ENCODE measurements at places on chromosomes 11 and 22.

- no peak for DNase-seq
Observed at GRCh38 chr11:35337136-35337913, 82.0 kb downstream of the SLC1A2 start.

- no peak for DNase-seq
Observed at GRCh38 chr11:63850920-63851319, 12.0 kb downstream of the MARK2 start.

DNA sequence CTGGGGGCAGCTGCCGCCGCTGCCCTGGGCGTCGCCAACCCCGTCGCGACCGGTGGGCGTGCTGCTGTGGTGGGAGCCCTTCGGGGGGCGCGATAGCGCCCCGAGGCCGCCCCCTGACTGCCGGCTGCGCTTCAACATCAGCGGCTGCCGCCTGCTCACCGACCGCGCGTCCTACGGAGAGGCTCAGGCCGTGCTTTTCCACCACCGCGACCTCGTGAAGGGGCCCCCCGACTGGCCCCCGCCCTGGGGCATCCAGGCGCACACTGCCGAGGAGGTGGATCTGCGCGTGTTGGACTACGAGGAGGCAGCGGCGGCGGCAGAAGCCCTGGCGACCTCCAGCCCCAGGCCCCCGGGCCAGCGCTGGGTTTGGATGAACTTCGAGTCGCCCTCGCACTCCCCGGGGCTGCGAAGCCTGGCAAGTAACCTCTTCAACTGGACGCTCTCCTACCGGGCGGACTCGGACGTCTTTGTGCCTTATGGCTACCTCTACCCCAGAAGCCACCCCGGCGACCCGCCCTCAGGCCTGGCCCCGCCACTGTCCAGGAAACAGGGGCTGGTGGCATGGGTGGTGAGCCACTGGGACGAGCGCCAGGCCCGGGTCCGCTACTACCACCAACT is 1.0 kb downstream of the FUT4 start:
- no peak for DNase-seq

DNA sequence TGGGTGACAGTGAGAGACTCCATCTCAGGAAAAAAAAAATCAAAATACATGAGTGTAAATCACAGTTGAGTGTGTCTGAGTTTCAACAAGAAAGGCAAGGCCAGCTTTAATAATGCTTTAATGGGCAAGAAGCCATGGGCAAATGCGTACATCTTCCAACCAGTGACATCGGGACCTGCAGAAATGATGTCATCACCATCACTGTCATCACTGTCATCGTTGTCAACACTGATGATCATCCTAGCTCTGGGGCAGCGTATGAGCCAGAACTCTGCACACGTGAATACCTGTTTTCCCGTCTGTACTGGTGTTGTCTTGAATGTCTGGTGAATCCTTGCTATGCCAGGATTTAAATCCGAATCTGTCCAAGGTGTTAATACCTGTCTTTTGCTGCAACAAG is 712.5 kb downstream of the BRD1 start:
- no peak for DNase-seq

GRCh38 chr11:88631497-88631896 is 294.0 kb upstream of the CTSC start:
- DNase-seq, result no peak

- no peak for DNase-seq
Observed at GRCh38 chr22:49072996-49073645, 754.6 kb downstream of the BRD1 start.

DNA sequence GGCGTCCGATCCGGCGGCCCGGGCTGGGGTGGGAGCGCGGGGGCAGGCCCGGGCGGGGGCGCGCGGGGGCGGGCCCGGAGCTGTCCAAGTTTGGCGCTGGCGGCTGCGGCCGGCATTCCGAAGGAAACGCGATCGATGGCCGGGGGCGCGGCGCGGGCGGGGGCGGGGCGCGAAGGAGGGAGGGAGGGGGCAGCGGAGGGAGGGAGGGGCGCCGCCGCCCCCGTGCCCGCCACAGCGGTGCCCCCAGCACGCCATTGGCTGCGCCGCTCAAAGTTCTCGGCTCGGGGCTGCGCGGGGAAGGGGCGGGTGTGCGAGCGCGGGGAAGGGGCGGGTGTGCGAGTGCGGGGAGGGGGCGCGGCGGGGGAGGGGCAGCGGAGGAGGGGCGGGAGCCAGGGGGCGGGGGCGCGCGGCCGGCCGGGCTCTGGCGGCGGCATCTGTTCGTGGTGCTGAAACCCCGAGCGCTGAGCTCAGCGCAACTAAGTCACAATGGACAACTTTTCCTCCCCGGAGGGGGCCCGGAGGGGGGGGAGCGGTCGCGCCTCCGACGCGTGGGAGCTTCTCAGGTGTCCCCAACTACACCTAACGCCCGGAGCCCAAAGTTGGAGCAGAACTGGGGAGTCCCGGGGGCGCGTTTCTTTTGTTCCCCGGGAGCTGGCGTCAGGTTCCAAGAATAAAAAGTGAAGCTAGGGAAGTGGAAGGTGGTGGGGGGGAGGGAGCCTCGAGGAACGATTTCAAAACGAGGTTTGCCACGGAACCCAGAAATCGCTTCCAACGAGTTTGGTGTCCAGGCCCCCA is 2.2 kb downstream of the PHF21B start:
- no peak for DNase-seq

DNA sequence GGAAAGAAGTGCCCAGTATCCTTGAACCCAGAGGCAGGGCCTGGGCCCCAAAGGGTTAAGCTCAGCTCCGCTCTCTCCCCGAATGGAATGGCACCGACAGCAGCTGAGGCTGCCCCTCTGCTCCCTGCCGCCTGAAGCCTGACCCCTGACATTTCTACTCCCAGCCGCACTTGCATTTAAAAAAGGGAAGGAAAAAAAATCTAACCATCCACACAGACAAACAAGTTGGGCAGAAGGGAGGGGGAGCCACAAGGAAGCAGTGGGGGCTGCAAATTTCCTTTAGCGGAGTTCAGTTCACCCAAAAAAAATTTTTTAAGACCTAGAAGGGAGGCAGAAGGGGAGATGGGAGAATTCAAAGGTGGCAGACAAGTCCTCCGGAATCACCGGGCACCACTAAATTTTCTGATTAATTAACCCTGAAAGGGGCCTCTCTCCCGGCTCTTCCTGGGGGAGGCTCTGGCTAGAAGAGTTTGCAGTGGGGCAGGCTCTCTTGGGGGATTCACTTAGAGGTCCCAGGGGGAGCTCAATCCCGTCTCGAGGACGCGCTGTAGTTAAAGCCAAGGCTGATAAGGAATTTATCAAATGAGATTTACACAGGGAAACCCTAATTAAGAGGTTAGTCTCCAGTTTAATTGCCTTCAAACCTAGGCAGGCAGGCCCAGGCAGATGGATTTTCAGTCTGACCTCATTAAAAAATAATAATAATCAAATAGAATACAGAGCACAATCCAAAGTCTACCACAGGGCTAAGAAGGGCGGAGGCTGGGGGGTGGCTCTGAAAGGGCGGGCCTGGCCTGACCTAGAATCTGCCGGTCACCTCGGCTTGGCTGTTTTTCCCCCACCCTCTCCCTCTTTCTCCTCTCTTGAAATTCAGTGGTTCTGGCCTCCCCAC is 25.6 kb downstream of the MN1 start:
- no peak for DNase-seq

DNA sequence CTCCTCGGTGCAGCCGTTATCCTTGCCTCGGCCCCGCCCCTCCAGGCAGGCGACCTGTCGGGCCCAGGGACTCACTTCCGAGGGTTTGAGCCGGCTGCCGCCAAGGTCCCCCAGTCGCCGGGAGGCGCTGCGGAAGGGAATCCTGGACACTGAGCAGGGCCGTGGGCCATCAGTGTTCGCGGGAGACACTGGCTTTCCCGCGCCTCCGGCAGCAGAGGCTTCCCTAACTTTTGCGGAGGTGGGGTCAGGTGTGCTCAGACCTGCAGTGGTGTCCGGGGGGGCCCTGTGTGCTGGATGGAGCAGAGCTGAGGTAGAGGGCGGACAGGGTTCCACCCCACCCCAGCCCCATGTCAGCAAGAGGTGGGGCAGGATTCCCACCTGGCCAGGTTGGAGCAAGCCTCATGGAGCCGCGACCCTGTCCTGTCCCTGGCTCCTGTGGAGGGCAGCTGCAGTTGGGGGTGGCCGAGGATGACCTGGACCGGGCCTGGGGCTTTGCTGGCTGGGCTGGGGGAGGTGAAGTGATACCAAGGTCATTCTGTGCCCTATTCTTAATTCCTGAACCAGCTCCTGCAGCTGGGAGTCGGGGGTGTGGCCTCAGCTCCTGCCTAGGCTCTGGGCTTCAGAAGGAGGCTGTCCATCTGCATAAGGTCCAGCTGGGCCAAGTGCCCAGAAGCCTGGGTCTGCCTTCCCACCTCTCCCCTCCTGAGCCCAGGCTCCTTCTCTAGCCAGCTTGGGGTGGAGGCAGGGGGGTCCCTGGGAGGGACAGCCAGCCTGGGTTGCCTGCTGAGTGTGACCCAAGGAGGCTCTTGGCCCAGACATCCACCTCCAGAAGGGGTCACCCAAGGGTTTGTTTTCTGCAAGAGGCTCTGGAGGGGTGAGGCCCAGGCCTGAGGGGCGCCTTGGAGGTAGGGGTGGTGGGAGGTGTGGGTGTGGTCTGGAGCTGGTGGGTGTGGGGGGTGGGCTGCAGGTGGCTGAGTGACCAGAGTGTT is 8.4 kb downstream of the TSPAN4 start:
- no peak for DNase-seq

GRCh38 chr11:44848203-44848962 is 102.3 kb downstream of the TP53I11 start:
- DNase-seq, result no peak

- DNase-seq, result no peak
Observed at GRCh38 chr22:44947049-44947448, 62.8 kb downstream of the PHF21B start.

- DNase-seq, result no peak
Observed at GRCh38 chr11:57310630-57311086, 14.1 kb downstream of the TNKS1BP1 start.

- DNase-seq, result no peak
Observed at GRCh38 chr11:23957314-23957713, 539.5 kb upstream of the LUZP2 start.

DNA sequence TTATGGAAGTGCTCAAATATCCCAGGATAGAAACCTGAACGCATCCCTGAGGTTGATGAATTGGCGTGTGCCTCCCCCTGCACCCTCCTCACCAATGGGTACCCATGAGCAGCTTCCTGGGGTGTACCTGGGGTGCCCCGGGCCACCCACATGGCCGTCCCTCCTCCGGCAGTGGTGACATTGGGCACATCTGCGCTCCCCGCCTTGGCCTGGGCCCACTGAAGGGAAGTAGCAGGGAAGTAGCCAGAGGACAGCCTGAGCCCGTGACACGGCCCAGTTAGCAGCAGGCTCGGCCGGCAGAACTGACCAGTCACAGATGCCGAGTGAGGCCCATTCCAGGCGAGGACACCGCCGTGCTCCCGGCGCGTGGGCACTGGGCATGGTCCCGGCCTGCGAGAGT is 16.7 kb downstream of the MRPL23 start:
- DNase-seq, result no peak

DNA sequence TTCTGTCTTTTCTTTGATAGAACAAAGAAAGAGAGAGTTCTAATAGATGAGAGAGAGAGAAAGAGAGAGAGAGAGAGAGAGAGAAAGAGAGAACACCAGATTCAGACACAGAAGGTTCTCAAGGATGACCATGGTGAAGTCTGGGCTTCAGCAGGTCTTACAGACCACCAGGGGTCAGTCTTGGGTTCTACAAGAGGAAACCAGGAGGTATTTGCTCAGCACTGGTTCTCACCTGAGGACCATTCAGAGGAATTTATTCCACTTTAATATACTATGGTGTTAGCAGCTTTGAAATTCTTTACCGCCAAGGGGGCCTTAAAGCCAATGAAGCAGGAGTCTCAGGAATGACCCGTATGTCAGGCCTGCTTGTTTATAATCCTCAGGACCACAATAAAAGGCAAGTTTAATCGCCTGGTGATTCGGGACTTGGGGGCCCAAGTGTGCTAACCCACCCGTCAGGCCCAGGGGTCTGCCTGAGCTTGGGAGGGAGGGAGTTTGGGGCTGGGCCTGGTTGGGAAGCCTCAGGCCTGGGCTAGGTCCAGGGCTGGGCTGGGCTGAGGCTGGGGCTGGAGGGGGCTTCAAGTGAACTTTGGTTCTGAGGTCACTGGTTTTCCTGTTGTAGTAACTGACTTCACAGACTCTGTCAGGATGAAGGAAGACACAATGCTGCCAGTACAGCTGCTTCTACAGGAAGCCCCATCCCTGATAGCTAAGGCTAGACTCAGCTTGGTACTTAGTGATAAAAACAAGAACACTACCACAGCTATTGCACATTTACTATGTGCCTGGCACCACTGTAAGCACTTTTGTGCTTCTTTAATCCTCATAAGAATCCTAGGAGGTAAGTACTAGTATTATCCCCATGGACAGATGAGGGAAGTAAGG is 179.2 kb upstream of the ZBED5 start:
- DNase-seq, result no peak

DNA sequence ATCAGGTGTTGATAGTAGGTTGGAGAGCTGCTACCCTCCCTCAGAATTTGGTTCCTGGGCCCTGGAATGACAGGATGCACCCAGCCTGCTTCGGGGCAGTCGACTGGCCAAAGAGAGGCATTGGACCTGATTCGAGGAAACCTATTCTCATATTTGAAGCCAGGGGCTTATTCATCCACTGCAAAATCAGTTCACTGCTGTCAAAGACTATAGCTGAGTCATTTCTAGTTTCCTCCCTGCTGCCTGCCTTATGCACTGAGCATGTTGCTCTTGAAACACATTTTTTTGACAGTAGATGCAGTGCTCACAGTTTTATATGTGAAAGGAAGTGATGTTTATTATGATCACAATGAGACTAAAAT is 565.4 kb downstream of the ETS1 start:
- DNase-seq, result no peak

DNA sequence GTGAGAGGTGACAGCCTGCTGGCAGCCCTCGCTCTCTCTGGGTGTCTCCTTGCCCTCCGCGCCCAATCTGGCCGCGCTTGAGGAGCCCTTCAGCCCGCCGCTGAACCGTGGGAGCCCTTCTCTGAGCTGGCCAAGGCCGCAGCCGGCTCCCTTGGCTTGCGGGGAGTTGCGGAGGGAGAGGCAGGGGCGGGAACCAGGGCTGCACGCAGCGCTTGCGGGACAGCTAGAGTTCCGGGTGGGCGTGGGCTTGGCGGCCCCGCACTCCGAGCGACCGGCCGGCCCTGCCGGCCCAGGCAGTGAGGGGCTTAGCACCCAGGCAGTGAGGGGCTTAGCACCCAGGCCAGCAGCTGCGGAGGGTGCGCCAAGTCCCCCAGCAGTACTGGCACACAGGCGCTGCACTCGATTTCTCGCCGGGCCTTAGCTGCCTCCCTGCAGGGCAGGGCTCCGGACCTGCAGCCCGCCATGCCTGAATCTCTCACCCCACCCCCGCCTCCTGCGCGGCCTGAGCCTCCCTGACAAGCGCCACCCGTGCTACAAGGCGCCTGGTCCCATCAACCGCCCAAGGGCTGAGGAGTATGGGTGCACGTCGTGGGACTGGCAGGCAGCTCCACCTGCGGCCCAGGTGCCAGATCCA is 1526.1 kb downstream of the FAM181B start:
- no peak for DNase-seq

- peak; percentile 55 for DNase-seq
Observed at GRCh38 chr22:20429254-20430100, 8.1 kb downstream of the SCARF2 start.

- no peak for DNase-seq
Observed at GRCh38 chr11:16777613-16777975, 39.1 kb downstream of the C11orf58 start.

GRCh38 chr11:45614196-45614828 is 51.1 kb downstream of the CHST1 start:
- DNase-seq, result no peak

Data from stimulated activated CD8-positive, alpha-beta memory T cell treated with anti-CD3 and anti-CD28 coated beads, Interleukin-15, amount 100 ng/mL, for 48 hours (primary cell).